Activated CD8-positive, alpha-beta memory T cell treated with anti-CD3 and anti-CD28 coated beads, Interleukin-2, amount 10 ng/mL, durations not matched to agents 7 days and 5 days (primary cell): ENCODE measurements at places on chromosomes 2 and 18. TPM values are rescaled to one million over a fixed set of nuclear protein-coding genes. Genes with fewer than 3 reads are reported as not detected.

Gene PROM2
- not detected for total RNA-seq

Gene ANKRD36B
- total RNA-seq: 33.8 TPM

Gene KCNK3
- not detected for total RNA-seq

Gene KCMF1
- total RNA-seq: 78.2 TPM

Gene IL1R1
- total RNA-seq: 0.40 TPM

Gene IL36A
- total RNA-seq: not detected

Gene RETSAT
- 35.5 TPM for total RNA-seq

Gene PCGF1
- total RNA-seq: 15.5 TPM

Gene ITGB6
- total RNA-seq: not detected

Gene NAT8
- not detected for total RNA-seq

Gene MAB21L4
- total RNA-seq: not detected

Gene ANKRD30B
- not detected for total RNA-seq

Gene SLC4A5
- total RNA-seq: 0.42 TPM

DNA sequence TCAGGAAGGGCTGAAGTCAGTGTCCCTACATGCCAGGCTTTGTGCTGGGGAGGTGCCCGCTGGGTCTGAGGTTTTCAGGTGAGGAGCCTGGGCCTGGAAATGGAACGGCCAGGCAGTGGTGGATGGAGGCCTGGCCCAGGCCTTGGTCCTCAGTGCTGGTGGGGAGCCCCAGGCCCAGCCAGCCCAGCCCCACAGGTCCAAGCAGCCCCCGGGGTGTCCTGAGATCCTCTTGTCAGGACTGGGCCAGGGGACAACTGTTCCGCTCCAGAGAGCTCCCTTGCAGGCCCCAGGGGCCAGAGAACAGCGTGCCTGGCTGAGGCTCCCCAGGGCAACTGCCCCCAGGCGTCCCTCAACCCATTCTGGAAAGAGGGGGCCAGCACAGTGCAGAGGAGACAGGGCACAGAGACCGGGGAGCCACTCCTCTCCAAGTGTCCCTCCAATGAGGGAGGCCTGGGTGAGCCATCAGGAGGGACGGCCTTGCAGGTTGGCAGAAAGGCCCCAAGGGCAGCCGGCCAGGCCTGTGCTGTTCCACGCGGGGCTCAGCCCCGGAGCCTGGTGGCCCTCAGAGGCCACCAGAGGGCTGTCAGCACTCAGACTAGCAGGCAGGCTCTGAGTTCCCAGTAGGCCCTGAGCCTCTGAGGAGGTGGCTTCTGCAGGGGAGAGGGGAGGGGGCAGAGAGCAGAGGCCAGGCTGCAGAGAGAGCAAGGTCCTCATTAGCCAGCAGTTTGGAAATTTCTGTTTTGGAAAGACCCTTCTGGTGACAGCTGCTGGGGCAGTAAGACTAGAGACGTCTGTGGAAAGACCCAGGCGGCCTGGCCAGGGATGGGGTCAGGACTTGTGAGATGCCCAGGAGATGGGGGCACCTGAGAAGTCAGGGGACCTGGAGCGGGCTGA is 29.4 kb upstream of the SNED1 start:
- no peak for DNase-seq

DNA sequence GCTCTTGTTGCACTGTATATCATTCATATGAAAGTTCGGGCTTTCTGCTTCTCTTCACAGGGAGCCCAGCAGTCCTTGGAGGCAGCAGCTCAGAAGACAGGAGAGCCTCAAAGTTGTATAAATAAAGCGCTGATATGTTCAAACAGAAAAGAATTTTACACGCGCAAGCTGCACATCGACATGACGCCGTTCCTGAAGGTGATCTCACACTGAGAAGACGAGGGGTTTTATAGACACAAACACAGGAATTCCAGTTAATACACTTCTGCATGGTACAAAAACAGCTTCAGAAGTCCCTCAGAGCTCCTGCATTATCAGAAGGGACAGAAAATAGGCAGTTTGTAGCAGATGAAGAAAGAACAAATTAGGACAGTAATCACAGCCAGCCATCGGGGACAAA is 81.6 kb downstream of the KIAA2012 start:
- DNase-seq: no peak

GRCh38 chr2:61715506-61715905 is 138.4 kb downstream of the FAM161A start:
- DNase-seq: no peak

- DNase-seq: no peak
These were observed 326.5 kb upstream of the SLC39A10 start for GRCh38 chr2:195330513-195330956.

GRCh38 chr18:57803103-57803969 is at the start of gene ATP8B1:
TSS of gene ATP8B1 (minus strand) at chr18:57803315. CDS start at chr18:57731807, 71,508 bp downstream.
- no peak for DNase-seq

DNA sequence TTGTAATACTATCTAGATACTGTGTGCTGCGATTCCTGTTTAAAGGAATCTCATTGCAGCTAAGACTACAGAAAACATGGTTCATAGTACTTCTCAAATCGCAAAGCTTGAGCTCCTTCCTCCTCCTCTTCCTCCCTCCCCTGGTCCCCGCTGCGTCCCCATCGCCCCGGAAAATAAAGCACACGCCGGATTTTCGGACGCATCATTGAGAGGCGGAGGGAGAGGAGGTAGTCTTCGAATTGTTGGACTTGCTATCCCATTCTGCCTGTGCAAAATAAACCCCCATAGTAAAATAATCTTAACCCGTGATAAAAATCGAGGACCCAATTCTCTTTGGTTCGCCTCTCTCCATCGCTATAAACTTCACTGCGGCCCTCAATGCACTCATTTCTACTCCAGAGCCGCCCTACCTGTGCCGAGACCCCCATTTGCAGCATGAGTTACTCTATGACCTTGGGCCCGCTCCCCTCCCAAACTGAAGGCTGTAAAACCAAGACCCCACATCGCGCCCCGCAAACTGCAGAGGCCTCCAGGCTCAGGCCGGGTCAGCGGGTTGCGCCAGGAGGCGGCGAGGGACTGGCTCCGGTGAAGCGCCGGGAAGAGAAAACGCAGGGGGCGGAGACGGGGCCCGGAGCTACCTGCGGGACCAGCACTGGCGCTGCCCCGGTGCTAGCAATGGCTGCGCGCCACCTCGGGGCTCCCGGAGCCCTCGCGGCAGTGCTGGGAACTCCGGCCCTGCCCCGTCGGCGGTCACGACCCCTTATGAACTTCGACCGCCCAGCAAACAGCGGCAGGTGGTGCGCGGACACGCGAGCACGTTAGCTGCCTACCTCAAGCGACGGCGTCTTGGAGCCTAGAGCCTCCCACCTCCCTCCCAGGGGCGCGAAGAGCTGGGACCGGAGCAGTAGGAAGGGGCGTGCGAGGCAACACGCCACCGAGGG is 649 bp downstream of the ESCO1 start:
- DNase-seq: peak; percentile 51

GRCh38 chr2:112087346-112088020 is 32.4 kb downstream of the TMEM87B start:
- no peak for DNase-seq

DNA sequence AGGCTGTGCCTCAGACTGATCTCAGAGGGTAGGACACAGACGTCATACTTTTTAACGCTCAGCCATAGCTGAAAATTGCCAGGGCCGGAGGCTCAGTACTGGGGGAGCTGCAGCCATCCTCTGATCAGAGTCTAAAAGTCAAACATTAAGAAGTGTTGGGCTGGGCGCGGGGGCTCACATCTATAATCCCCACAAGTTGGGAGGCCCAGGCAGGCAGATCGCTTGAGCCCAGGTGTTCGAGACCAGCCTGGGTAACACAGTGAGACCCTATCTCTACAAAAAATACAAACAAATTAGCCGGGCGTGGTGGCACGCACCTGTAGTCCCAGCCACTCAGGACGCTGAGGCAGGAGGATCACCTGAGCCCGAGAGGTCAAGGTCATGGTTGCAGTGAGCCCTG is 48.8 kb downstream of the FAM178B start:
- DNase-seq: no peak

DNA sequence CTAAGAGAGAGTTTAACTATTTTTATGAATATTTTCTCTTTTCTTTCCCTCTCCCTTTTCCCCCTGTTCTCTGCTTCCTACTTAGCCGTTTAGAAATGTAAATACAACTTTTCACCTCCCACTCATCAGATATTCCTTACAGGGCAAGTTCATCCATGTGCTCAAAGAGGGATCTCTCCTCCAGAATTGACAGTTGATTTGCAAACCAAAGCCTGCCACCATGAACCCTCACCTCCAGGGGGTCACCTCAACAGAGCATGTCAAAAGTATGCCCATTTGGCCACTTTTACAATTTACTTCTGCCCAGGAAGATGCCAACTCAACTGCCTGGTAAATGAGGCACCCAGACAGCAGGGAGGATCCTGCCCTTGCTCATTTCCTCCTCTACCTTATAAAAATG is 149.2 kb upstream of the GYPC start:
- no peak for DNase-seq

DNA sequence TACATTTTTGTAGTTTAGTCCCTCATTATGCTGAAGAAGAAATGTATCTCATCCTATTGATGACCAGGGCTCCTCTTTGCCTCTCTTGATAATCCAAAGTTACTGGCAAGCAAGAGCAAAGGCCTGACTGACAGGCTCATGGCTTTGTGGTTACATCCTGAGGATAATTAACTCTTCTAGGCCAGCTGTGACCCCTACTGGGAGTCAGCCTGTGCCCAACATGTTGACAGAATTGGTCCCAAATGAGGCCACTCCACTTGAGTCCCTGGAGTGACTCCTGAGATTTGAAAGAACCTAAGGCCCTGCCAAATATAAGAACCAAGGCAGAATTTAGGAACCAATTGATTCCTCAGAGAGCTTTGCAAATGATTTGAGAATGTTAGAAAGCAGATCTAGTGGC is 973.8 kb upstream of the CELF4 start:
- no peak for DNase-seq

- DNase-seq: no peak
These were observed 102.5 kb downstream of the CHN1 start for GRCh38 chr2:174902506-174903263.

DNA sequence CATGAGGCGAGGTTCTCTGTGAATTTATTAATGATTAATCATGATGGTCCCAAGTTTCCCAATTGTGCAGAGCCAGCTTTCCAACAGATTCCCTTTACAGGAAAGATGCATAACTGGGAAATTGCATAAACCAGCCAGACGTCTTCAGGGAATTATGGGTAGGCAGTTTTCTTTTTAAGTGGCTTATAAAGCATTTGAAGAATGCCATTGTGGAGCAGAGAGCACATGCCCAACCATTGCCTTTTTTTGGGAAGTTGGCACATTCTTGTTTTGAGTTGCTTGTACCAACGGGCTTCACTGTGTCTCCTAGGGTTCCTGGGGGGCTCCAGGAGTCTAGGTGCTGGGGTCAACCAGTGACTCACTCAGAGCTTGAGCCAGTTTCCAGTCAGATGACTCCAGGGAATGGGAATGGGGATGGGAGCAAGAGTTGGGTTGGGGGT is 231.7 kb upstream of the FOSL2 start:
- DNase-seq: no peak

GRCh38 chr2:101474731-101475384 is at the start of gene RFX8:
TSS of gene RFX8 (minus strand) at chr2:101475112. CDS start at chr2:101466848, 8,264 bp downstream.
- peak; percentile 86 for DNase-seq

DNA sequence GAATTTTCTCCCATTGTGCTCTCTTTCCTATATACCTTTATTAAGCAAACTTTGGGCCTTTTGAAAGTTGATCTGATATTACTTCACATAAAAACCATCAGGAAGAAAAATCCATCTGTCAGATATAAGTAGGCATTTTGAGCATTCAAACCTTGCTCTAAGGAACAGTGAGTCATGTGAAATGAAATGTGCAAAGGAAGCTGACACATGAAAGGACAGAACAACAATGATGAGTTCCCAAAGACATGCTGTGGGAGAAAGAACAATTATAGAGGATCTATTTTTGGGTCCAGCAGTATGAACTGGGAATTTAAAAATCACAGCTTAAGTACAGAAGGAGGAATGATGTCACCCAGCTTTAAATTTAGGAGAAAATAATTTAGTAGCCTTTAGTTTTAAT is 18.1 kb downstream of the CALCRL start:
- no peak for DNase-seq

GRCh38 chr2:85780316-85781012 is 26.7 kb downstream of the ATOH8 start:
- DNase-seq: no peak

GRCh38 chr2:158518084-158518483 is 61.3 kb downstream of the PKP4 start:
- no peak for DNase-seq

GRCh38 chr2:150557020-150557600 is 69.6 kb upstream of the RND3 start:
- DNase-seq: no peak

DNA sequence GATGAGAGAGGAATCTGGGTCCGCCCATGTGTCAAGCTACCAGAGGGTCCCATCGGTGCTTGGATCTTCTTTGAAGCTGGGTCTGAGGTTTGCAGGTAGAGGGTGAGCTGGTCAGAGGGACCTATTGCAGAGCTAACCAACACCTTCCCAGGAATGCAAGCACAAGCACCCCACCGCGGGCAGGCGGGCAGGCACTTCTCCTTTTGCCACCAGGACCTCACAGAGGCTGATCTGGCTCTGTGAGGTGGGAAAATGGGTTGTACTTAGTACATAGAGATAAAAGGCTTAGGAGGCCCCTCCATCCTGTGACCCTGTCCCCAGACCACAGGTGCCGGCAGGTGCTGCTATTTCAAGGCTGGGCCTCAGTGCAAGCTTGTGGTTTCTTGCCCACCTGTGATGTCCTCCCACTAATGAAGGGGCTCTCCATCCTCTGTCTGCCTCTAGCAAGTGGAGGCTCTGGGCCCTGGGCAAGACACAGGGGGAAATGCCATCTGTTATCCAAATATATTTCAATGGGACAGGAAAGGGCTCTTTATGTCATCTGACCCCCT is 31.4 kb upstream of the IL37 start:
- DNase-seq: no peak

GRCh38 chr18:35507623-35508022 is 9.9 kb upstream of the INO80C start:
- DNase-seq: no peak

DNA sequence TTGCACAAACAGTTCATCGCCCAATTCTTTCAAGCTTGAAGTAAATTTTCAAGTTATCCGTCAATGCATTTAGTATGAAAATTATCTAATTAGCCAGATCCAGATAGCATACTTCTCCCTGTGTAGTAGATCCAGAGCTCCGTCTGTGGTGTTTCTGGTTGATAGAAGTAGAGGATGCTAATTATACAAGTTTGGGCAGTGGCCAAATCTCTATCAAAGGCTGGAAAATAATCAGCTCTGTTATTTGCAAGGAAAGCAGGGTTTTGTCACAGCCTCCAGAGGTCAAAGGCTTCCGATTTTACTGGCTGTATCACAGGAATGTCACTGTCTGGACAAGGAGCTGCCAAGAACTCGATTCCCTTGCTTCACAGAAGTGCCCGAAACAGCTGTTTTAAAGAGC is 28.6 kb downstream of the LRRC30 start:
- DNase-seq: no peak

- DNase-seq: no peak
These were observed 232.9 kb downstream of the GULP1 start for GRCh38 chr2:188524519-188525113.

GRCh38 chr2:147222506-147222905 is 622.3 kb upstream of the ACVR2A start:
- DNase-seq: no peak

DNA sequence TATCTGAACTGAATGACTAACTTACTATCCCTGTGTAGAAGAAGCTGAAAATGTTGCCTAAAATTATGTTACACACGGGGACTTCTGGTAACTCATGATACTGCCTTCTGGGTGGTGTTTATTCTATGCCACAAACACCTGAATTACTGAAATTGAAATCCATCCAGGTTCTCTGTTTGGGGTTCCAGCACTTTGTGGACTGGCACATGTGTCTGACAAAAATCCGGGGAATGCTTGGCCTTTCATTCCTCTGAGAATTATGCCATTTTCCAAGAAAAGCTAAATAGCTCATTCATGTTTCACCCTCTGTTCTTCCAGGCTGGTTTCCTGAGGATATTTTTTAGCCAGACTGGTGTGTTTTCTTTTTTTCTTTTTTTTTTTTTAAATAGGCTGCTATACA is 59.5 kb upstream of the POU3F3 start:
- DNase-seq: no peak
